Psoas muscle (tissue), 8 donors: ENCODE measurements at places on chromosomes 3 and 15. TPM values are rescaled to one million over a fixed set of nuclear protein-coding genes. Genes with fewer than 3 reads are reported as not detected.

DNA sequence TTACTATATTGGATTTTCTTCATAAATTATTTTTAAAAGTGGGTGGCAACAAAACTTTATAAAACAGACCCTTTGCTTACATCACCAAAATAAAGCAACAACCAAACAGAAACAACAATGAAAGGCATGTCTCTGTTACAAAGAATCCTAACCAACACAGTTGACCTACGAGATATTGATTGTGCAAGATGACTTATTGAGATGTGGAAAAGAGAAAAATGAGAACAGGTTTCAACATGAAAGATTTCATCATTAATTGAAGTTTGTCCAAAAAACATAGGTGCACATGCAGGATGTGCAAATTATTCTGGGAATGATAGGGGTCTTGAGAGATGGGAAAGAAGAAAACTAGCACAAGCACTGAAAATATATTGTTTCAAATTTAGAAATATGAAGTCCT, 9.0 kb downstream of the GMNC start:
- no peak for DNase-seq

DNA sequence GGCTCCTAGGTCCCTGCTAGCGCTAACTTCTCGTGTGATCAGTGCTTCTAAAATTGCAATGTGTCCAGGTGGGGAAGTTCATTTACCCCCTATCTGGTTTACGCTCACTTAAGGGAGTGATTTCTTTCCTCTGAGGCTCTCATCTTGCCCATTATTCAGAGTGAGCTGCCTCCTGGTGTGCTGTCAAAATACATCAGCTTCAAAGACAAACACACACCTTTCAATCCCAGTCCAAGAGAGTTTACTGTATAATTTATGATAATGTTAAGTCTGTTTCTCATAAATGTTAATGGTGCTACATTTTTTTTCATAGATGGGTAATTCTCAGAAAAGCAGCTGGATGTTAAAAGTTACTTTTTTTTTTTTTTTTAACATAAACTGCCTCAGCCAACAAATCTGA, 112.3 kb downstream of the RORA start:
- DNase-seq, result no peak

- no peak for DNase-seq
Measured at GRCh38 chr3:123755085-123755484, 129.0 kb downstream of the MYLK start.

DNA sequence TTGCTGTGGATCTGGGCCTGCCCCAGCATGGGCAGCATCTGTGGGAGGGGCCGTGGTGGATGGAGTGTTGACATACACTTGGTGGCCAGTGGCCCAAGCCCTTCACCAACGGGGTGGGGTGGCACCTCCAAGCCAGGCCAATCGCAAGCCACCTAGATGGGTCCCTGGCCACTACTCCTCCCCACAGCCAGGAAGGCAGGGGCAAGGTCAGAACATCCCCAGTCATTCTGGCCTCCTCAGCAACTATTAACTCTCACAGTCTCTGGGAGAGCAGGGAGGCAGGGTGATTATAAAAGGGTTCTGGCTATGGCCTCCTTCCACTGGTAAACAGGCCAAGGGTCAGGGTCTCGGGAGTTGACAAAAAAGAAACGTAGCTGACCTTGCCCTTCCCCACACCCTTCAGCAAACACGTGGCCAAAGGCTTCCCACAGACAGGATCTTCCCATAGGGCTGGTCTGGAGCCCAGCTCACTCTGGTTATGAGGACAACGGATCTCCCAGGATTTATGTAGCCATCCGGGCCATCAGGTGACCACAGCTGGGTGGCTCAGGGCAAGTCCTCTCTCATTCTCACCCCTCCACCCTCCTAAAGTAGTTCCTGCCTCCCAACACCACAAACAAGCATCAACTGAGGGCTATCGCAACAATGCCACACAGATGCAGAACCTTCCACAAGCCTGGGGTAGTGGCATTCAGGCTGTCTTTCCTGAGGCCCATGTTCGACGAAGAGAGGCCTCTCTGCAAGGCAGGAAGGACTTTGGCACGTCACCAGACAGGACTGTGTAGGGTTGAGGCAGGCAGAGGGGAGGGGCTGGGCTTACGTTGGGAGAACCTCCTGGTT, 18.9 kb downstream of the TLE3 start:
- no peak for DNase-seq

DNA sequence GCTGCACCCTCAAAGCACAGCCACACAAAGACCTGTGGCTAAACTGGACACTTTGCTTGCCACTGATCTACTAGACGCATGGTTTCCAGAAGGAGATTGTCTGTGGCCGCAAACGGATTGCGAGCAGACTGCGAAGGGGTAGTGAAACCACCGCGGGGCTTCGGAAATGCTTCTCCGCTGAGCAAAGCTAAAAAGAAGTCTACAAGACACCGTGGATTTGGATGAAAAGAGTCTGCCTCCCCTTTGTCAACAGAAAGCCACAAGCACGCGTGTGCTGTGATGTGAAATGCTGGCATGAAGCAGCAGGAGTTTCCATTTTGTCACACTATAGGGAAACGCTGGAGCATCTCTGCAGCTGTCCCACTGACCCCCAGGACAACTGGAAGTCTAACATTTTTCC, 63.0 kb downstream of the TMEM44 start:
- no peak for DNase-seq

GRCh38 chr15:74783072-74783807, 1.4 kb downstream of the CSK start:
- DNase-seq, result peak; percentile 57

GRCh38 chr3:141485641-141486495, 959 bp upstream of the RASA2 start:
- no peak for DNase-seq

GRCh38 chr15:69697916-69698315, 245.3 kb downstream of the RPLP1 start:
- no peak for DNase-seq

TRPM1 gene
- total RNA-seq, result not detected

FAM3D gene
- not detected for total RNA-seq

PXYLP1 gene
- total RNA-seq, result 6.8 TPM

PARP15 gene
- total RNA-seq, result 1.0 TPM

LRRIQ4 gene
- total RNA-seq, result not detected
